ENCODE measurements at places on chromosomes 6 and 20.

- DNase-seq, result no peak
These were observed 41.0 kb downstream of the ANGPT4 start for GRCh38 chr20:875115-875514.

- no peak for DNase-seq
These were observed 585.7 kb upstream of the MARCKS start for GRCh38 chr6:113271437-113271836.

GRCh38 chr6:137938770-137939379 is 71.8 kb downstream of the TNFAIP3 start:
- DNase-seq, result no peak

GRCh38 chr20:53480913-53481312 is 112.7 kb downstream of the ZNF217 start:
- DNase-seq, result no peak

DNA sequence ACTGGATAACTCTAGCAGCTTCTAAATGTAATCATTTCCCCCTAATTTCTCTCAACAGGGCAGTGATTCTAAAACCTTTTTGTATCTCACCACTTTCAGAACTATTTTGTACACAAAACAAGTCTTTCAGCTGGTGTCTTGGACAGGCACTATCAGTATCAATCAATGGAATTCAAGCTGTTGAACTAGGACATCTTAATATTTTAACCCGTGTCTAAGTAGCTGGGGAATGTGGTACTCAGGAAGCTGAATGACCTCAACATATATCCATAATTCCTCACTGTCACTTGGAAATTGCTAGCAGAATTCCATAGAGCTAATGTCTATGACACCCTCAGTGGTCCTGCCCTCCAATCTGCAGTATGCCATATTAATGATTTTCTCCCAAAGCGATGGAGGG is 24.5 kb downstream of the ADAT2 start:
- no peak for DNase-seq

- DNase-seq, result no peak
These were observed 35.4 kb upstream of the HMGN3 start for GRCh38 chr6:79269877-79270276.

DNA sequence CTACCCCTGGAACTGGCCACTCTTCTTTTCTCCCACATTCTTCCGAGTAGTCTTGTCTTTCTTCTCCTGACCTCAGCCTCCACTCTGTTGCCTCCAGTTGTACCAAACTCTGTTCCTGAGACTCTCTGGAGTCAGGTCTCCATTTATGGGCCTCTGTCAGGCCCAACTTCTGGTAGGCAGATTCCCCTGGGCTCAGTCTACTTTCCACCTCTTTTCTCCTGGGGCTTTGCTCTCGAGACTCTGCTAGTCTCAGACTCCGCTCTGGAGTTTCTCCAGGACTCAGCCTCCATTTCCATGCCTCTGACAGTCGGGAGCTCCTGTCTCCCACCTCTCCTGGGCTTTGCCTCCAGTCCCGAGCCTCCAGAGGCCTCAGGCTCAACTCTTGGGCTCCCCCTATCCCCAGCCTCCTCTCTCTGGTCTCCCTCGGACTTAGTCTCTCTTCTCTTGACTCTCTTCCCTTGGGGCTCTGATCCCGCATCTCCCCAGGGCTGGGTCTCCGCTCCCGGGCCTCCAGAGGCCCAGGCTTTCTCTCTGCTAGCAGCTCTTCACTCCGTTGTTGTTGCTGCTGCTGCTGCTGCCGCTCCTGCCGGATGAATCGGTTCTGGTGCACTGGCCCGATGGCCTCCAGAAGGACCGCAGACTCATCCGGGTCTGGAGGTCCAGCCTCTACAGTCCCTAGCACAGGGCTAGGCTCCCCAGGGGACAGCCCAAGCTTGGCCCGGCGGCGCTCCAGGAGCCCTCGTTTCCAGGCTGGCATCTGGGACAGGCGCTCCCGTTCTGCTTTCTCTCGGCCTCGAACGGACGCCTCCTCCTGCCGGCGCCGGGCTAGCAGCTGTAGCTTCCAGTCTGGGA is 1.1 kb downstream of the PPP1R18 start:
- no peak for DNase-seq

GRCh38 chr6:73739096-73739495 is 43.1 kb downstream of the CD109 start:
- DNase-seq, result peak; percentile 44

DNA sequence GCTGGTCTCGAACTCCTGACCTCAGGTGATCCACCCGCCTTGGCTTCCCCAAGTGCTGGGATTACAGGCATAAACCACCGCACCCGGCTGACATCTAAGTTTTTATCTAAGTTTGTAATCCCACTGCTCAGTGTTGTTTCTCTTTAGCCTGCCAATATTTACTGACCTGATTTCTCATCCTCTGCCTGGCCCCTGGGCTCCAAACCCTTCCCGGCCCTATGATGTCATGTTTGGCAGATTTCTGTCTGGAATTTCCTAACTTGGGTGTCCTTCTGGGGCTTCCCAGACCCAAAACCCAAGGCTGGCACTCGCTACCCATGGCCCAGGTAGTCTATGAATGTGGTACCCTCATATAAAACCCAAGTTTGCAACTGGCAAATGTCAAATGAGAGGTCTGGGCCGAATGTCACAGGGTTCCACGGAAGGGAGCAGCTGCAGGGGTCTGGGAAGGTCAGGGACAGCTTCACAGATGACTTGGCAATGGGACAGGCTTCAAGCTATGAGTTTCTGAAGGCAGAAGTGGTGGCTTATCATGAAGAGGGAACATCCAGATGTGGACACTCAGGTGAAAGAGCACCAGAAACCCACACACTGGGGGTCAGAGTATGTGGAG is 54.9 kb downstream of the TMEM170B start:
- no peak for DNase-seq

- no peak for DNase-seq
These were observed 159.9 kb downstream of the TFAP2B start for GRCh38 chr6:50978380-50979170.

DNA sequence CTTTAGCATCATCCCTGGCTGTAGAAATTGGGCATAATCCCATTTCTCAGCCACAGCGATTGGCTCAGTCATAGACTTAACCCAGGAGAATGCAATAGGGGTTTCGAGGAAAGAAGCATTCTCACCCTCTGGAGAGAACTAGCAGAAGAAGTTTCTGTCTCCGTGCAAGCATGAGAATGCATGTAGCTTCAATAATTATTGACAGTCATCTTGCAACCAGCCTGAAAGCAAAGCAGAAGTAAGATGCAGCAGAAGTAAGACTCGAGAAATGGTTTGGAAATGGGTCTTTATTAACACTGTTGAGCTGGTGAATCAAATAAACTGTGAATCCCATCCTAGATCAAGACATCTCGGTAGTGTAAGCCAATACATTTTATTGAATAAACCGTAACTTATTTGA is 828.8 kb upstream of the GJE1 start:
- no peak for DNase-seq

GRCh38 chr6:40894962-40895799 is 143.8 kb downstream of the UNC5CL start:
- no peak for DNase-seq

GRCh38 chr20:4691753-4692152 is 30.0 kb upstream of the PRND start:
- no peak for DNase-seq

- DNase-seq, result no peak
These were observed 4.4 kb downstream of the CPNE1 start for GRCh38 chr20:35660122-35660937.

DNA sequence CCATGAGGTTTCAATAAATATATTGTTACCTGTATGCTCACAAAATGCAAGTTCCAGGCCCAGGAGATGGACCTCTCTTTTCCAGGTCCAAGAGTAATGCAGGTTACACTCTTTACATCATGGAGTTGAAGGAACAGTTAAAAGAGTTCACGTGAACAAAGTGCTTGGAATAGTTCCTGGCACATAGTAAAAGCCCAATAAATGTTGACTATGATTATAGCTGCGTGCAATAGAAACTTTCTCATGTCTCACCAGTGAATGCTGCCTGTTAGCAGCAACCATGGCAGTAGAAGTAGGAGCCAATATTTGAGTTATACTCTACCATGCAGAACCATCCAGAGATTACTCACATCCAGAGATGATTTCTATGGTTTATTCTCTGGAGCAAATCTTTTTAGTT is 707.5 kb downstream of the DHX35 start:
- DNase-seq, result no peak

DNA sequence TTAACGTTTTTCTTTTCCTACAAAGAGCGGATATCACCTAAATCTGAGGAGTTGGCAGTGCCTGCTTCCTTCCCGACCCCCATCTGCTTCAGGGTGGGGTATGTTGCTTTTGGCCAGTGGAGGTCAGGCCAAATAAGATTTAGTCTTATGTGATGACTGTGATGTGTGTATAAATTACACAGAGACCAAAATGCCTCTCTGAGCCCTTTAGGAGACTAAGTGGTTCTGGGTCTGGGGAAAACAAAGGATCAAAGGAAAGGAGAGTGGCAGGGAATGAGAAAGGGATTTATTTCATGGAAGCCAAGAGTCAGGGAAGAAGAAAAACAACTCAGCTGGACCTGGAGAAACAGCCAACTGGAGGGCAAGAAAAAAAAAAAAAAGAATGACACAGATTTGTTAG is 39.1 kb upstream of the TBC1D7 start:
- no peak for DNase-seq

DNA sequence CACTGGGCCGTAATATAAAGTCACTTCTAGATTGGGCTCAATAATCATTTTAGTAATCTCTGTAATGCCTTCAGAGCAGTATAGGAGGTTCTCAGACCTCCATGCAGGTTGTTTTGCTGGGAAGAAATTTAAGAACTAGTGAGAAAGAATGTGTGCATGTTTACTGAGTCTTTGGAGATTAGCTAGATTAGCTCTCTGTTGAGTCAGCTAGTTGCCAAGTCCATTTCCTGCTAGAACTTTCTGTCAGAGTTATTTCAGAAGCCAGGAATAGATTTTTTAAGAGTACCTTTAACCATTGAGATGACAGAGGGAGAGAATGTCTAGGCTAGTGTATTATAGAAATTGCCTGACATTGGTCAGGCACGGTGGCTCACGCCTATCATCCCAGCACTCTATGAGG is 33.3 kb downstream of the ORC3 start:
- no peak for DNase-seq

- no peak for DNase-seq
These were observed 44.0 kb downstream of the IRAK1BP1 start for GRCh38 chr6:78911218-78911940.

- no peak for DNase-seq
These were observed 130.8 kb downstream of the SYCP2 start for GRCh38 chr20:59802471-59803221.

GRCh38 chr20:63791497-63792156 is 39.4 kb downstream of the ZBTB46 start:
- no peak for DNase-seq

DNA sequence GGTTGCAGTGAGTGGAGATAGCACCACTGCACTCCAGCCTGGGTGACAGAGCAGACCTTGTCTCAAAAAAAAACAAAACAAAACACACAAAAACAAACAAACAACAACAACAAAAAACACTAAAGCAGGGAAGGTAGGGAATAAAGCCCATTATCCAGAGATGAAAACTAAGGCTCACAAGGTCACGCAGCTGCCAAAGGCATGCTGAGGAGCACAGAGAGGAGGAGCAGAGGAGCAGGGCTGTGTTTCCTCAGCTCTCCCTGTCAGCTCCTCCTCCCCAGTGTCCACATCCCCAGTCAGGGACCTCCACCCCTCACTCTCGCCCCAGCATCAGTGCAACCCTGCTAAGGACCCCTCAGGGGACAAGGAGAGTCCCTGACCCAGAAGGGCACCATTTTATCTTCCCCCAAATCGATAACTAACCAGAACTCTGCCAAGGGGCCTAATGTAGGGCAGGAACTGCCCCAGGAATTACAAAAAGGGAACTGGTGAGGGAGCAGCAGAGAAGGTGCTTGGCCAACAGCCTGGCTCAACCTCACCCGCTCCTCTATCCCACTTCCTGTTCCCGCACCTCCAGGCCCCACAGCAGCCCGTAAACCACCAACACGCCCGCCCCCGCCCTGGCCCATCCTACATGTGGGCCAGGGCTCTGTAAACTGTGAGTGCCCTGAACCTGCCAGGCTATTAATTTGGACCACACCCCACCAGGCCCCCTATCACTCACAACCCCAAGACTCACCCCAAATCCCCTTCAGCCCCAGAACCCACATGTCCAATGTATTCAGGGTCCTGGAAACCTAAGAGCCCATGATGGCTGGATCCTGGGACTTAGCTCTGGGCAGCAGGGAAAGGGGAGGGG is 9.0 kb downstream of the TEAD3 start:
- no peak for DNase-seq

DNA sequence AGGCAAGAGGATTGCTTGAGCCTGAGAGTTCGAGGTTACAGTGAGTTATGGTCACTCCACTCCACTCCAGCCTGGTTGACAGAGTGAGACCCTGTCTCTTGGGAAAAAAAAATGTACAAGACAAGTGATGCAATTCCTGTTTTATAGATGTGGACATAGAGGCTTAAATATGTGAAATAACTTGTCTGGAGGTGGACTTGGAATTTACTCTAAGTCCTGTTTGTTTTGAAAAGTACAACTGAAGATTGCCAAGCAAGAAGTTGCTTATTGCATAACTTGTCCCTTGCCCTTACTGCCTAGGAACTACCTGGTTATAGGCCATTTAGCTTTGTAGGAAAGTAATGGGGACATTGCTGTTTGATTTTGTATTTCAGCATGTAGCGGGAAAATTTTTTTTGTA is 26.0 kb upstream of the ADIG start:
- no peak for DNase-seq

- no peak for DNase-seq
These were observed 137.1 kb downstream of the BCAS1 start for GRCh38 chr20:53933232-53933846.

- no peak for DNase-seq
These were observed 31.4 kb downstream of the SLC22A2 start for GRCh38 chr6:160227038-160227768.

DNA sequence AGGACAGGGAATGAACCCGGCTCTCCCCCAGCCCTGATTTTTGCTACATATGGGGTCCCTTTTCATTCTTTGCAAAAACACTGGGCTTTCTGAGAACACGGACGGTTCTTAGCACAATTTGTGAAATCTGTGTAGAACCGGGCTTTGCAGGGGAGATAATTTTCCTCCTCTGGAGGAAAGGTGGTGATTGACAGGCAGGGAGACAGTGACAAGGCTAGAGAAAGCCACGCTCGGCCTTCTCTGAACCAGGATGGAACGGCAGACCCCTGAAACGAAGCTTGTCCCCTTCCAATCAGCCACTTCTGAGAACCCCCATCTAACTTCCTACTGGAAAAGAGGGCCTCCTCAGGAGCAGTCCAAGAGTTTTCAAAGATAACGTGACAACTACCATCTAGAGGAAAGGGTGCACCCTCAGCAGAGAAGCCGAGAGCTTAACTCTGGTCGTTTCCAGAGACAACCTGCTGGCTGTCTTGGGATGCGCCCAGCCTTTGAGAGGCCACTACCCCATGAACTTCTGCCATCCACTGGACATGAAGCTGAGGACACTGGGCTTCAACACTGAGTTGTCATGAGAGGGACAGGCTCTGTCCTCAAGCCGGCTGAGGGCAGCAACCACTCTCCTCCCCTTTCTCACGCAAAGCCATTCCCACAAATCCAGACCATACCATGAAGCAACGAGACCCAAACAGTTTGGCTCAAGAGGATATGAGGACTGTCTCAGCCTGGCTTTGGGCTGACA is 28.8 kb upstream of the ZBP1 start:
- peak; percentile 6 for DNase-seq
